ENCODE measurements at places on chromosomes 1 and 21.

- DNase-seq, result peak; percentile 17
These were observed 110.8 kb upstream of the GREM2 start for GRCh38 chr1:240722788-240723187.

DNA sequence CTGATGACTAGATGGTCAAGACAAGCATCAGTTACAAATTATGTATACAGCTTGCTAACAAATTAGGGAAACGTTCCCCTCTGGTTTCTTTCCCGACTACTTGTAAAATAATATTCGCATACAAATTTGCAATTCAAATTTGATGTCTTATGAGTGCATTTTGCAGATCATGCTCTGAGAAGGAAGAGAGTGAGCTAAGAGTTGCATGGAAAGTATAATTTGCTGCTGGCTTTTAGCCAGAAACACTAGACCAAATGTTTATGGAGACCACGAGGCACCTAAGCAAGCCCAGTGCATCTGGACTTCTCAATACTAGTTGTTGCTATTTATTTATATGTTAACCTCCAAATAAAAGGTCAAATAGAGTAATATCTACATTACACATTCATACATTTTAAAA lies 216.0 kb downstream of the SMYD3 start:
- no peak for DNase-seq

DNA sequence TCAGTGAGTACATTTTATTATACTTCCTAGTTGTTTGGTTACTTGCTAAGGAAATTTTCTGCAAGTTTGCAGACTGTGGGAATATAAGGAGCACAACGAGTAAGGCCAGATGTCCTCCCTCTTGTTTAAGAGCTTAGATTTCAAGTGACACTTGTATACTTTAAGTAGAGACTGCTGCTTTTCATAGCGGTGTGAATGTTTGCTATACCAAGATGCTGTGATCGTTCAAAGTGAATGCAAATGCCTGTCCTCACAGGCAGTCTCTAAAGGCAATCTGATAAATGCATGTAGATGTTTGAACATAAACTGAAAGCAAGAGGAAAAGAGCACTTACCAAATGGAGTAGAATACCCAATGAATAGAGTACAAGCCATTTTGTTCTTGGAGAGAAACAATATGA lies 226.4 kb downstream of the NRIP1 start:
- no peak for DNase-seq

- DNase-seq, result no peak
These were observed 614.3 kb upstream of the ADAMTS5 start for GRCh38 chr21:27581168-27581567.

GRCh38 chr1:195236991-195237889 lies 1371.0 kb downstream of the KCNT2 start:
- DNase-seq, result no peak

GRCh38 chr1:10578070-10578469 lies 103.3 kb downstream of the PEX14 start:
- no peak for DNase-seq

DNA sequence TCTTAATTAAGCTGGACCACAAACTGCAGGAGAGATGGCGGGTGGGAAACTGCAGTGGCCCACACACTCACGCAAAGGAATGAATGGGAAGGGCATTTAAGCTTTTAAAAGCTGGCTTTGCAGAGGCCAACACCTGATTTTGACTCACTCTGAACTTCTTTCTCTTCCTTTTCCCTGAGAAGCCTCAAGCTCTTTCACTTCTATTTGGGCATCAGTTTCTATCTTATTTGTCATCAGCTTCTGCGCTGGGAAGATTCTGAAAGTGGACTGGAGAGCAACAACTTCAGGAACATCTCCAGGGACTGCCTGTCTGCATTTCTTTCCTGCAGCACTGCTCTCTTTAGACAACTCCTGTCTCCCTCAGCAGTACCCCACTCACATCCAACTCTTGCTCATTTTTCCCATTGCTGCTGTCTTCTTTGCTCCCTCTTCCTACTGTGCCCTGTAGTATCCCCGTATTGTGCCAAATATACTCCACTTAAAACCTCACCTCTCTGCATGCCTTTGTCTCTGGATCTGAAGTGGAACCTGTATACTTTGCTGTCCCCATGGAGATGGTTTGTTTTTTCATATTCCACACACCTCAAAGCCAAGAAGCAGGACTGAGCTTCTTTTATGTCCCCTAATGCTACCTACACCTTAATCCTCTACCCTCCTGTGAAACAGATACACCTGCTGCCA lies 143.3 kb upstream of the JUN start:
- DNase-seq, result no peak

DNA sequence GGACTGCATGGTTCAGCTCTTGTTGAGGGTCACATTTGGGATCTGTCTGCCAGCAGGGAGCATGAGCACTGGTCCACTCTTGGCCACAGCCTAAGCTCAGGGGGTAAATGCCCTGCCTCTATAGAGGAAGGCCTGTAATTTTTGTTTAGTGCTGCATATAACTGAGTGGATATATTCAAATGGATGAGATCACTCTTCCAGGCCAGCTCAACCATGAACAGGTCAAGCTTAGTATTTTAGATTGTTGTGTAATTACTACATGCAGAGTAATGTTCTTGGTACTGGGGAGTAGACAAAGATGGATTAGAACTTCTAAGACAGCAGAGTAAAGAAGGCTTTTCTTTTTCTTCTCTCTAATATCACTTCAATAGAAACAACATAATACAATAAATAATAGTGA lies 376.9 kb downstream of the GPATCH2 start:
- DNase-seq, result no peak

- DNase-seq, result no peak
These were observed 14.0 kb downstream of the AK2 start for GRCh38 chr1:33022650-33023200.

DNA sequence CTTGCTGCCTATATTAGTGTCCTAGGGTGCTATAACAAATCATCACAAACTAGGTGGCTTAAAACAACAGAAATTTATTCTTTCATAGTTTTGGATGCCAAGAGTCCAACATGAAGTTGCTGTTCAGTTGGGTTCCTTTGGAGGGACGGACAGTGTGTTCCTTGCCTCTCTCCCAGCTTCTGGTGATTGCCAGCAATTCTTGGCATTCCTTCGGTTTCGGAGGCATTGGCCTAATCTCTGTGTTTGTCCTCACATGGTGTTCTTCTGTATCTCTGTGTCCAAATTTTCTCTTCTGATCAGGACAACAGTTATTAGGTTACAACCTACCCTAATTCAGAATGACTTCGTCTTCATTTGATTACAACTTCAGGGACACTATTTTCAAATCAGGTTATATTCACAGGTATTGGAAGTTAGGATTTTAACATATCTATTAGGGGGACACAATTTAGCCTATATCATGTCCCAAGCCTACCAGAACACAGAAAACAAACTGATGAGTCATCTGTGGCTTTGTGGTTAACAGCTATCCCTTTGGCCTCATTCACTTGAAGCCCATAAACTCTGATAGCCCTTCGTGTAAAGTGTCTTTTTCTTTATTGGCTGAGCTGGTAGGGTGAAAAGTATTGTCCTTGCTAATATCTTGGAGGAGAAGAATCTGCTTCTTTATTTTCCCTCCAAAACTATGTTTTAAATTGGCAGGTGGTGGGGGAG lies 83.2 kb upstream of the PAPPA2 start:
- no peak for DNase-seq

DNA sequence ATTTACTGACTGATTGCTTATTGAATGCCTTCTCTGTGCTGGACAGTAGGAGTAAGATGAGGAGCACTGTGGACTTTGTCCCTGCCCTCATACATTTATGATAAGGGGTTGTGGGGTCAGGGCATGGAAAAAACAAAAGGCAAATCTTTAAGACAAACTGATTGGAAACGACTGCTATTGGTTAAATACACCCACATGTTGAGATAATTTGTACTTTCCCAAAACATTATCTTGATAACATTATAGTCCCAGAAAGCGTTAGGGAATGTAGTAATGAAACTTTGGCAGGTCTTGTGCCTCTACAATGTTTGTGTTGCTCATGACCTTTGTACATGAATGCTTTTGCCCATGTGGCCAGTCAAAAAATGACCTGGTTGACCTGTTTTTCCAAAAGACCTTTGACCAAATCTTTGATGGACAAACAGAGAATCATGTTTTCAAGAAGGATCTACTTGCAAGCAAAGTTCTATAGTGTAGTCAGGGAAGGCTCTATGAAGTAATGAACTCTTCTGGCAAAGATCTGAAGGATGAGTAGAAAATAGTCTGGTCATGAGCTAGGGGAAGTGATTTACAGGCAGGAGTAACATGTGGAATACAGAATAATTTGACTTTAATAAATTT lies 50.9 kb downstream of the LEPR start:
- no peak for DNase-seq

DNA sequence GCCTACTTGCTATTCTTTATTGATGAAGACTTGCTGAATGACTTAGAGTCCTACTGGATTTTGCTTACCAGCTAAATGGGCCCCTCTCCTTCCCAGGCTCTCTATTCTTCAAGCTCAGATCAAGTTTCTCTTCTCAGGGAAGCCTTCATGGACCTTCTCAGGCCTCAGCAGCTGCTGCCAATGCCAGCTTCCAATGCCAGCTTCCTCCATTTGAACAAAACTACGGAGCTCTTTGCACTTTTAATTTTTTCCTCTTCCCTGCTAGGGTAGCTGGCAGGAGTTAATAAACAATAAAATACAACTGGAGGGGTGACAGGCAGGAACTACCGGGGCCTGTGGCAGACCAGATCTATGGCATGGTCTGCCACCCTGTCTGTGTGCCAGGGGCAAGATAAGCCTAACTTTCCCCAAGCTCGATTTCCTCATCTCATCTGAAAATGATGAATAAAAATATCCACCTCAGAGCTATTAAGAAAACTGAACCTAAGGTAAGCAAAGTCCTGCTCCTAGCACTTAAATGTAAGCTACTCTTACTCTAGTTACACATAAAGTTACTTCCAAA lies 995 bp upstream of the IPO13 start:
- no peak for DNase-seq

DNA sequence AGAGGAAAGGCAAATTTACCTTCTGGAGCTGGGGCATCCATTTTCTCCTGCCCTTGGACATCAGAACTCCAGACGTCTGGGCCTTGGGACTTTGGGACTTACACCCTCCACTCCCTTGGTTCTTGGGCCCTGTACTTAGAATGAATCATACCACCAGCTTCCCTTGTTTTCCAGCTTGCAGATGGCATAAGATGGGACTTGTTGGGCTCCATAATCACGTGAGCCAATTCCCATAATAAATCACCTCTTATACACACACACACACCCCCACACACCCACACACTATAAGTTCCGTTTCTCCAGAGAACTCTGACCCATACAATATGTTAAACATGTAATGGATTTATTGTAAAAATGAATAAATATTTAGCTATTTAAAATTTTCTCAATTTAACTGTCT lies 185.7 kb downstream of the GIPC2 start:
- DNase-seq, result no peak

DNA sequence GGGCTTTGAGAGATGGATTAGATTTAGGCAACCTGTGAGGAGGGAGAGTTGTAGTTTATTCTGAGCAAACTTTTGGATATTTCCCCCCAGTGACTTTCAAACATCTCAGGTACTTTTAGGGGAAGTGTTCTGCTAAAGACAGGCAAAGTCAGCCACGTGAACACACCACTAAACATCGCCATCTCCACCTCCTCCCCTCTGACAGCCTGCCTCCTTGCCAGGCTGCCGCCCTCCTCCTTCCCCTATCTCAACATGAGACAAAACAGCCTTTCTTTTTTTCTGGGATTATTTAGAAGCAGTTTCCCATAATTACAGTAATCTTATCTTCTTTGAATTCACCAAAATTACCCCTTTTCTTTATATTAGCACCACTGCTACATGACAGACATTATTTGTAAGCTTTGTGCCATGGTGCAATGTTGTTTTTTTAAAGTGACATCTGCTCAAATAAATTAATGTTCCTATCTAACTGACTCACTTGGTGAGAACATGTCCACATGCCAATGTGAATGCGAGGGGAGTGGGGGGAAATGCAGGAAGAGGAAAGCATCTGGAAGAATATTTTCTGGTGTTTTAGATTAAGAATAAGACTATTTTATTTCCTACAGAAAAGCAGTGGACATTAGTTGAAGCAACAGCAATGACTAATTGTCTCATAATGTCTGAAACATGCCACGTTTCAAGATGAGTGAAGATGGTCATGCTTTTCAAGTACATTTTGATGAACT lies 147.8 kb upstream of the ATP1B1 start:
- DNase-seq, result no peak

- DNase-seq, result no peak
These were observed 70.6 kb upstream of the CHRM3 start for GRCh38 chr1:239315631-239316217.

DNA sequence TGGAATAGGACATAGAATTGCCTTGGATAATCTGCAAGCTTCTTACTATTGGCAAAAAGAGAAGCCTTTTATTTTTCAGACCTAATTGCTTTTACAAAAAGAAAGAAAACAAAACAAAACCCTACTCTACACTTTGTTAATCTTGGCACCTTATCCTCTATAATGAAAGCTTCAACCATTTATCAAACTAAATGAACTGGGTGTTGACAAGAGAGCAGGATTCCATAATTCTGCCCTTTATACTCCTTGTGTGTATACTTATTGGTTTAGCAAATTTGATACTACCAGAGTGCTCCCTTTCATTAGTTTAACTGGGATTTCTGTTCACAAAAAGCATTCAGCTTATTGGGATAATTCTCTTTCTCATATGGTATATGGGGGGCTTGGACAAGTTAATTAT lies 3.0 kb upstream of the TMCC2 start:
- DNase-seq, result no peak

DNA sequence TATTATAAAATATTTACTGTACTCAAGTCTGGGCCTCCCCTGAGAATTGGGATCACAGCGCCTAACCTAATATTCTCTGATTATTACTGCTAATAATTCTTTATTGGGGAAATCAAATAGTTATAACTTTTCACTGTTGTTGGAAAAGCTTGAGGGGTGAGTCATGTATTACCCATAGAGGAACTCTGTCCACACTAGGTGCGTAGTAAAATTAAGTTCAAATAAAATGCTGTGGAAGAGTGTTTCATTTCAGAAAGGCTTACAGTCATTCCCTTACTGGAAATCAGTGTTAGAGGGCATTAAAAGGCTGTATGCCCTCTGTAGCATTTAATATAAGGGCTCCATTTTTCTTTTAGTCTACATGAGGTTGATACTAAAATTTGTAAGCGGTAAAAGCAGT lies 135.0 kb upstream of the NFIA start:
- DNase-seq, result no peak

- DNase-seq, result no peak
These were observed 19.5 kb downstream of the S100B start for GRCh38 chr21:46585191-46585953.

- no peak for DNase-seq
These were observed 60.7 kb downstream of the LRRC8D start for GRCh38 chr1:89881415-89882058.

GRCh38 chr1:178277793-178278530 lies 184.1 kb downstream of the RASAL2 start:
- no peak for DNase-seq

GRCh38 chr1:247557926-247558674 lies 9.2 kb downstream of the GCSAML start:
- no peak for DNase-seq

GRCh38 chr1:7186382-7187111 lies 401.3 kb downstream of the CAMTA1 start:
- no peak for DNase-seq
